ENCODE measurements at places on chromosomes 12 and 14.

DNA sequence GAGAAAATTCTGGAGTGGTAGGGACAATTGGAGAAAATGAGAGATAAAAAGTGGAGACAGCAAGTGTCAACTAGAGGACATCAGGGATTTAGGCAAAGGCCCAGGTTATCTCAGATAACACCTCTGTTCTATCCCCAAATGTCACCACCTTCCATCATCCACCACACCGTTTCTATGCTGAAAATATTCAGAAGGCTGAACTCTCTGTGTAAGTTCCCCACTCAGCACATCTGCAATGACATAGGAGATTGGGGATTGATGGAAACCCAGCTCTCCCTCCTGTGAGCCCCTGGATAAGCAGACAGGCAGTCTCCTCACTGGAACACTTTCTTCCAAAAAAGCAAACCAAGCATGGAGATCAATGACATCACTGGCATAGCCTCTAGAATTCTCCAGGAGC is 5.6 kb upstream of the OR10P1 start:
- DNase-seq = no peak

DNA sequence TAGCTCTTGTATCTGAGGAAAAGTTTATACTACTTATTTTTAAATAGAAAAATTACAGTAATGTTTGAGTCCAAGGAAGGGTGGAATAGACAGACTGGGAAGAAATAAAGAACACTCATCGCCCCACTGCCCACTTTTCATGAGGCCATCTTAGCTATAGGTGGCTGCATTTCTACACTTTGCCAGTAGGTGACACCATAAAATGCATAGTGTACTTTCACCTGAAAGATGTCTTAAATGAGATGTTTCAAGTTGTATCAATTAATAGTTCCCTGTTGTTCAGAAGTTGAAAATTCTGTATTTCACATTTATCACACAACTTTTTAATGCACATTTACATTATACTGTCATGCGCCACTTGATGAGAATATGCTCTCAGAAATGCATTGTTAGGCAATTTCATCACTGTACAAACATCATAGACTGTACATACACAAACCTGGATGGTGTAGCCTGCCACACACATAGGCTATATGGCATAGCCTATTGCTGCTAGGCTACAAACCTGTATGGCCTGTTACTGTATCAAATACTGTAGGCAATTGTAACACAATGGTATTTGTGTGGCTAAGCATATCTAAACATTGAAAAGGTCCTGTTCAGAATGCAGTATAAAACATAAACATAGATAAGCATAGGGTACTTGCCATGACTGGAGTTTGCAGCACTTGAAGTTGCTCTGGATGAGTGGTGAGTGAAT is 27.6 kb downstream of the PMCH start:
- DNase-seq = peak; percentile 33

GRCh38 chr12:8823565-8824300 is 1.3 kb downstream of the A2ML1 start:
- DNase-seq = peak; percentile 1

- no peak for DNase-seq
Measured at GRCh38 chr12:27104546-27104945, 22.2 kb upstream of the C12orf71 start.

DNA sequence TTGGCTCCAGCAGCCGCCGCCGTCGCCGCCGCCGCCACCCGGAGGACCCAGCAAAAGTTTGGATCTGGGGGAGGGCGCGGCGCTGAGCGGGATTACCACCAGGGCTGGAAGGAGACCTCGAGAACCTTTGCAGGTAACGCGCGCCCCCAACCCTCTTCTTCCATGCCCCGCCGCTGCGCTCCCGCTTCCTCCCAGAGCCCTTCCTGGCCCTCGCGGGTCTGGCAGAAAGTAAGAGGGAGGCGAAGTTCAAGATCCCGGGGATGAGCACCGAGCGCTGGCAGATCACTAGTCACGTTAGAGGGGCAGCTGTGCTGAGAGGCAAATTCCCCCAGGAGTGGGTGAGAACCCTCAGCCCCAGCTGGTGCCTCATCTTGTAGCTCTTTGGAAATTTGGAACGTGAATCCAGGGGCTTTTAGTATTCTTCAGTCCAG is 3.9 kb downstream of the FLRT2 start:
- DNase-seq = no peak

DNA sequence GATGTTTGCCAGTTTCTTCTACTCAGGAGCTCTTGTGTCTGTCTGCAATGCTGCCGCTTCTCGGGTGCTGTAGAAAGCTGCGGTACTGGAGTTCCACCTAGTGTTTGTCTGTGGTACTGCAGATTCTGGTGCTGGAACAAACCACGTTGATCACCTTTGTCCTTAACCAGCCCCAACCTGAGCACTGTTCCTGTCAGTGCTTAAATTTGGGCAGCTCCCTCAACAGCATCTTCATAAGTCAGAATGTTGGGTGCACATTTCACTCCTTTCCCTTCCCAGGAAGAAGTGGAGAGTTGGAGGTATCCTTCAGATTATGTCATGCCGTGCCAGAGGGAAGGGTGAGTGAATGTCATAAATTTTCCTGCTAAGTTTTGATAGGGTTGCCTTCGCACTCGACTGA is 48.7 kb upstream of the LALBA start:
- peak; percentile 65 for DNase-seq

GRCh38 chr12:29374913-29375312 is 6.1 kb downstream of the ERGIC2 start:
- no peak for DNase-seq

- no peak for DNase-seq
Measured at GRCh38 chr14:81009346-81009745, 53.9 kb downstream of the TSHR start.

- peak; percentile 94 for DNase-seq
Measured at GRCh38 chr14:79044894-79045624, 874.9 kb downstream of the NRXN3 start.

DNA sequence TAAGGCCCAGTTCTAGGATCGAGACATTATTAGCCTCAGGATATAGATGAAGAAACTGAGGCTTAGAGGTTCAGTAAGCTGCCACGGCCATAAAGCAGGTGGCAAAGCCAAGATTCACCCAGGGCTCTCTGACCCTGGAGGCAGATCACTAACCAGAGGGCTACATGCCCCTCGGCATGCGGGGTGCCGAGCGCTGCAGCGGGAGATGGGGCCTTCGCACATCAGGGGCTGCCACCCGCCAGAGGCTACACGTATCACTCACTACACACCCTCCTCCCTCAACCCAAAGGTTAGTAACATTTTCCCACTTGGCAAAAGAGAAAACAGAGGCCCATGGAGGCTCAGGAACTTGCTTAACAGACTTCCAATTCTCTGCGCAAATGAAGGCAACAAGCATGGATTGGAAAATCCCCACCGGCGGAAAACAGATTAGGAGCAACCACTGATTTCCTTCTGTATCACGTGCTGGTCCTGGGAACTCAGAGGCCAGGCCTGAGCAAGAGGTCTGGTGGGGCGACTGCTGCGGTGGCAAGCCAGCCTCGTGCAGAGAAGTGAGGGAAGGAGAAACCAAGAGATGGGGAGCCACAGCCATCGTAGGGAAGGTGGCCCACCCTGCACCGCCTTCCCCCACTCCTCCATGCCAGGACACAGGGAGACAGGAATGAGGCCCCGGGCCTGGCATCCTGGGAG is 6.0 kb downstream of the CCDC85C start:
- no peak for DNase-seq

DNA sequence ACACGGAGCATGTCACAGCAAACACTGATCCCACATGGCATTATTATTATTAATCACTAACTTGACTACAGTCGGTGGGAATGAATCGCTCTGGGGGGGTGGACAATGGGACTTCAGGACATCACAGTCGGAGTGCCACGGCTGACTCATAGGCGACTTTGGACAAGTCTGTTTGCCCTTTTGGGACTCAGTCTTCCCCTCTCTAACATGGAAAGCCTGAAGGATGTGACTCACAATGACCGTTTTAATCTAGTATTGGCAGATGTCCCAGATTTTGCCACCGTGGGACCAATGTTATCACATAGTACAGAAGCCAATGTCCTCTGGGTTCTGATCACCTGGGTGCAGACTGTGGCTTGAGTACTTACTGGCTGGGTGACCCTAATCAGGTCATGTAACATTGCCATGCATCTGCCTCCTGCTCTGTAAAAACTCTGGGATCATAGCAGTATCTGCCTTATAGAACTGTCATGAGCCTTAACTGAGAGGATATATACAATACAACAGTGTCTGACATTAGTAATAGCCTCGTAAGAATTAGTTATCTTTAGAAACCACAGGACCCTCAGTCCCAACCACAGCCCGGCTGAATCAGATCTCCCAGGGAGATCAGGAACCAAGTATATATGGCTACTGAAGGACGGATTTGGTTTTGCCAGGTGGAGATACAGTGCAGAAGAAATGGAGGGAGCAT is 362.6 kb downstream of the BCL11B start:
- peak; percentile 37 for DNase-seq

DNA sequence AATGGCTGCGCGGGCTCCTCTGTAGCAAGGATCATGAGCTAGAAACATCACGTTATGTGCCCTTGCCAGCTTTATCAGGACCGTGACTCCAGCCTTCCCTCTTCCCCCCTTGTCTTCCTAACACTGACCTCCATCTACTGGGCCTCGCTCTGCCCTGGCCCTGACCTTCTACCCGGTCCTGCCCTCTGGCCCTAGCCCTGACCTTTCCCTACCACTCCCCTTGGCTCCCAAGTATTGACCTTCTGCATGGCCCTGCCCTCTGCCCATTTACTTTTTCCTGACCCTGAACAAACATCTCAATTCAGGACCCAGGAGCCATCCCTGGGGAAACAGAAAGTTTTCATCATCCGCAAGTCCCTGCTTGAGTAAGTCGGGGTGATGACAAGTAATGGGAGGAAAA is 2.0 kb downstream of the SOAT2 start:
- no peak for DNase-seq

GRCh38 chr12:58980768-58981167 is 60.5 kb upstream of the LRIG3 start:
- DNase-seq = no peak

- no peak for DNase-seq
Measured at GRCh38 chr14:44317441-44317746, 189.7 kb downstream of the FSCB start.

- DNase-seq = no peak
Measured at GRCh38 chr14:42862114-42862513, 1255.4 kb downstream of the LRFN5 start.

GRCh38 chr12:88052686-88053085 is 23.5 kb upstream of the C12orf50 start:
- DNase-seq = peak; percentile 20

DNA sequence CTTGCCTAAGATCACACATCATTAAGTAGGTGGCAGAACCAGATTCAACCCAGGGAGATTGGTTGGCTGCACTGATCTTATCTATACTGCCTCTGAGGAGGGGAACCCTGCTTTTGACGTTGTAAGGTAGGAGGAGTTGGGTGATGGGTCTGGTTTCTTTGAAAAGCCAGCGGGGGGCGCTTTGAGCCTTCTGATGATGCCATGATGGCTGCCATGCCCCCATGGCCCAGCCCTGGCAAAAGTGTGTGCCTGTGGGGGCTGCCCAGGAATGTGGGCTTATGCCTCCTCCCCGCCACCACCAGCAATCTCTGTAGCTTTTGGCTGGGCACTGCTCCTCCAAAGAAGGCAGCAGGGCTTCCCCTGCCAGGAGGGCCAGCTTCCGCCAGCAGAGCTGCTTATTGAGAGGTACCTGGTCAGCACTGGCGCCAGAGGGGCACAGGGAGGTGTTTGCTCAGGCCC is 224.3 kb downstream of the SLC41A2 start:
- DNase-seq = no peak

DNA sequence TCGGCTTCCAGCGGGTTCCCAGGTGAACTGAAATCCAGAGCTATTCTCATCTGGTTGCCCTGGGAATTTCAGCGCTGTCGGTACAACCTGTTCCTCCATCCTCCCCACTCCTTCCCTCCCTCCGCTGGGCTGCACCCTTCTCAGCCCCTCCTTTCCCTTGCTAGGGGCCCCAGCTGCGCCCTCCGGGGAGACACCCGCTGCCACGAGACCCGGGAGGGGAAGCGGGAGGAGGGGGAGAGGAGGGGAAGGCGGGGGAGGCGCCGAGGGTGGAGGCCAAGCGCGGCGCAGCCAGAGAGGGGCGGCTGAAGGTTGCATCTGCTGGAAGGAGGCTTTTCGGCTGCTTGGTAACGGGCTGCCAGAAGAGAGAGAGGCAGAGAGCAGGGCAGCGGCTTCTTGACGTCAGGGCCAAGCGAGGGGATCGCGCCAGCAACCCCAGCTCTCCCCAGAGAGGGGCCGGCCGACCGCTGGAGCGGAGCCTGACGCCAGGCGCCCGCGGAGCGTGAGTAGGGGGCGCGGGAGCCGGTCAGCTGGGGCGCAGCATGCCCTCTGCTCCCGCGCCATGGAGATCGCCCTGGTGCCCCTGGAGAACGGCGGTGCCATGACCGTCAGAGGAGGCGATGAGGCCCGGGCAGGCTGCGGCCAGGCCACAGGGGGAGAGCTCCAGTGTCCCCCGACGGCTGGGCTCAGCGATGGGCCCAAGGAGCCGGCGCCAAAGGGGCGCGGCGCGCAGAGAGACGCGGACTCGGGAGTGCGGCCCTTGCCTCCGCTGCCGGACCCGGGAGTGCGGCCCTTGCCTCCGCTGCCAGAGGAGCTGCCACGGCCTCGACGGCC is at the start of gene KCNA5:
Gene KCNA5, plus strand, starts transcription at position 291 of the 831 bp plus-strand sequence. Its CDS starts 269 bp downstream, at position 560.
- no peak for DNase-seq

GRCh38 chr12:124347805-124348658 is 53.1 kb downstream of the RFLNA start:
- DNase-seq = no peak

DNA sequence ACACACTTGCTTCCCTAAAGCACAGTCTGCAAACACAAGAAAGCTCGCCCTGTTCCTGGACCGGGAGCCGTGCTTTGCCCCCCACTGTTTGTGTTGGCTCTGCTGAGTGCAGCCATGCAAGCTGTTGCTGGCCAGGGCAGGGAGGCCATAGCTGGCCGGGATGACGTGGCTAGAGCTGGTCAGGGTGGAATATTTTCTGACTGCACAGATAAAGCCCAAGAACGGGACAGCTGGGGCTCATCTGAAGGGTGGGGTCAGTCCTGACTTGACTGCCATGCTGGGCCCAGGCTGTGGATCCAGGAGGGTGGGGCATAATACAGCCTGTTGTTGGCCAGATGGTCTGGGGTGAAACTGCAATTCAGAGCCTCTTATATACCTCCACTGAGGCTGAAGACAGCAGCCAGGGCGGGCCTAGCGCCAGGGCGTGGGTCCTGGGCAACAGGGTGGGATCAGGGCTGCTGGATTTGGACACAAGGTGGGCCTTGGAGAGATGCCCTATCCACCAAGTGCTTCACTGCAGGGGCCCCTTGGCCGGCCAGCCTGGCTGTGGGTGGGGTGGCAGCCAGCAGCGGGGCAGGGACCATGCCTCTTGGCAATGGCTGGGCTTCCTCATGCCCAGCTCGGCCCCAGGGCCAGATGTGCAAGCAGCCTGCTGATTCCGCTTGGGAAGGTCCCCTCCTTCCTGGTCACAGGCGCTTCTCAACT is 14.8 kb downstream of the KMT5A start:
- DNase-seq = no peak
